Esophagus (tissue), 2 donors: ENCODE measurements at places on chromosomes 7 and 10. TPM values are rescaled to one million over a fixed set of nuclear protein-coding genes. Genes with fewer than 3 reads are reported as not detected.

The TAS2R40 gene
- polyA plus RNA-seq: not detected

The SDK1 gene
- 0.47 TPM for polyA plus RNA-seq

The PHYH gene
- 5.7 TPM for polyA plus RNA-seq

The ZNF316 gene
- 11.9 TPM for polyA plus RNA-seq

The VPS50 gene
- 7.0 TPM for polyA plus RNA-seq

The NET1 gene
- 41.5 TPM for polyA plus RNA-seq

The KCND2 gene
- polyA plus RNA-seq: not detected

The ACTL6B gene
- polyA plus RNA-seq: not detected

The IGFBP1 gene
- polyA plus RNA-seq: not detected

The SLC13A4 gene
- 7.1 TPM for polyA plus RNA-seq

The ZNF33B gene
- polyA plus RNA-seq: 6.0 TPM

The PRSS2 gene
- polyA plus RNA-seq: 3.3 TPM

The TBXAS1 gene
- 10.7 TPM for polyA plus RNA-seq

The PVRIG gene
- polyA plus RNA-seq: 0.31 TPM

The OR2A1 gene
- polyA plus RNA-seq: not detected

The INMT gene
- polyA plus RNA-seq: 2.4 TPM

The LRRC18 gene
- polyA plus RNA-seq: not detected

The TMEM139 gene
- 0.41 TPM for polyA plus RNA-seq

The DEPP1 gene
- 7.7 TPM for polyA plus RNA-seq

The TMEM196 gene
- not detected for polyA plus RNA-seq

The SYT15 gene
- polyA plus RNA-seq: 1.2 TPM

The SEMA3D gene
- 0.04 TPM for polyA plus RNA-seq

The SNX10 gene
- polyA plus RNA-seq: 0.61 TPM

The CLRN3 gene
- polyA plus RNA-seq: not detected

The NUPR2 gene
- polyA plus RNA-seq: 0.67 TPM

The LRRC17 gene
- 0.27 TPM for polyA plus RNA-seq

The C7orf33 gene
- not detected for polyA plus RNA-seq

The GLI3 gene
- polyA plus RNA-seq: 1.0 TPM

The NAT16 gene
- polyA plus RNA-seq: not detected

The ADIRF gene
- polyA plus RNA-seq: 104 TPM

The CRTAC1 gene
- 1.4 TPM for polyA plus RNA-seq

The PLAU gene
- 13.7 TPM for polyA plus RNA-seq

The DRGX gene
- polyA plus RNA-seq: 0.04 TPM

The PRLHR gene
- not detected for polyA plus RNA-seq

The NANOS1 gene
- polyA plus RNA-seq: 1.1 TPM

The OR6V1 gene
- not detected for polyA plus RNA-seq

The EN2 gene
- polyA plus RNA-seq: 0.01 TPM

The ARL4A gene
- polyA plus RNA-seq: 43.0 TPM

The ALOX5 gene
- polyA plus RNA-seq: 8.3 TPM

The PRKCQ gene
- 0.62 TPM for polyA plus RNA-seq

The CARD11 gene
- 1.3 TPM for polyA plus RNA-seq

The SFTPA1 gene
- polyA plus RNA-seq: 0.29 TPM

The FAM241B gene
- 4.3 TPM for polyA plus RNA-seq

The TRIP6 gene
- 39.4 TPM for polyA plus RNA-seq
